ENCODE measurements at places on chromosomes 4 and X.

GRCh38 chrX:21225643-21226042 lies 148.6 kb upstream of the CNKSR2 start:
- DNase-seq = no peak

DNA sequence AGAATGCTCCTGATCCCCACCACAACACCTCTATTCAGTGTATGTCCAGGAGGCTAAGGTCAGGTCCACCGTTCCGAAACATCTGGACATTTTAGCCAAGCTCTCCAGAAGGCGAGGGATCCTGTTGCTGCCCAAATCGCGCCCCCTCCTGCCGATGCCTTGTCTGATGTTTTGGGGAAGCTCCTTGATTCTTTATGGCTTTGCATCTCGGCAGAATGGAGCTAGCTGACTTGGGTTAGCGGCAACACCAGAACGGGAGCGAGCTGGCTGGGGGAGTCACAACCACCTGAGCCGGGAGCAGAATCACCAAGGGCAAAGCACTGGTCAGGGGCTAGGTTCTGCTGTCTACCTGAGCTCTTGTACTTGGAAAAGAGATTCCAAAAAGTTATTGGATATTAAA lies 6.6 kb upstream of the POU3F4 start:
- DNase-seq = no peak

GRCh38 chr4:129998436-129999150 lies 902.6 kb downstream of the C4orf33 start:
- DNase-seq = no peak

DNA sequence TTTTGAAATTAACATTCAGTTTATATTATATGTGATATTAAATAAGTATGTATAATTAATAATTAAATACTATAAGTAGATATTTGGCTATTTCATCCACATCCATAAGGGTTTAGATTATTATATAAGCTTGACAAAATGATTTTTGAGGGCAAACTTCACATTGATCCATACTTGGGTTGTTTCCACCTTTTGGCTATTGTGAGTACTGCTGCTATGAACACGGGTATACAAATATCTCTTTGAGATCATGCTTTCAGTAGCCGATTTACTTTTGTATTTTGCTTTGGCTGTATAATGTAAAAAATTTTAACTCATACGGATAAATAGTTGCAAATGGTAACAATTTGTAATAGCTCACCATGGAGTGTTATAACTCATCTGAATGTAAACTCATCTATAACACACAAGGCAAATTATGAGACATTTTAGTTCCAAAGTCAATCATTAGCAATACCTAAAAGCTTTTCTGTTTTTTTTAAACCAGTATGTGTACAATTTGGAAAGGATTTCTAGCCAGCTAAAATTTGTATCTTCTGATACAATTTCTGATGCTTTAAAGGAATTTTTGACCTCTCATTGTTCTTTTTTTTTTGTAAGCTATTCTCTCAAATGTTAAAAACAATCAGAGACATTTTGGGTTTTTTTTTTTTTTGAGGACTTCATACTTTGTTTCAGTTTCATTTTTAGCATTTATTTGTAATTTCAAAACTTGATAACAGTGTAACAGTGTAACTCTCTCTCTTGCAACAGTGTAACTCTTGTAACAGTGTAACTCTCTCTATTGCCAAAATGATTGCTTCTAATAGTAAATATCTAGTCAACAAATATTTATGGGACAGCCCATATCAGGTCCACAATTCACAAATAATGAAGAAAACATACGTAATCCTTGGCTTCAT lies 51.8 kb upstream of the ARX start:
- DNase-seq = no peak

DNA sequence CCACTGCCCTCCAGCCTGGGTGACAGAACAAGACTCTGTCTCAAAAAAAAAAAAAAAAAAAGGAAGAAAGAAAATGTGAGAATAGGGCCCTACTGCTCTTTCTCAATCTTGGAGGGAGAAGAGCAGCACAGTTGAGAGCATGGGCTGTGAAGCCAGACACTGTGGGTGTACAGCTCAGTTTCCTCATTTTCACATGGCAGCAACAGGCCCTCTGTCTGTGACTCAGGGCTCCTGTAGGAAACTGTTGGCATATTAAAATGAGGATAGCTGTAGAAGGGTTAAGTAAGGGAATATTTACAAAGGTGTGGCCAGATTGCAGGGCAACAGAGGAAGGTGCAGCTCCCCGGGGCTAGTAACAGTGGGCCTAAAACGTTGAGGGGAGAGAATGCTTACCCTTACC lies 3.4 kb downstream of the AKAP14 start:
- DNase-seq = no peak

All from neuronal stem cell (in vitro differentiated cells).